ENCODE measurements at places on chromosomes 13 and 19.

DNA sequence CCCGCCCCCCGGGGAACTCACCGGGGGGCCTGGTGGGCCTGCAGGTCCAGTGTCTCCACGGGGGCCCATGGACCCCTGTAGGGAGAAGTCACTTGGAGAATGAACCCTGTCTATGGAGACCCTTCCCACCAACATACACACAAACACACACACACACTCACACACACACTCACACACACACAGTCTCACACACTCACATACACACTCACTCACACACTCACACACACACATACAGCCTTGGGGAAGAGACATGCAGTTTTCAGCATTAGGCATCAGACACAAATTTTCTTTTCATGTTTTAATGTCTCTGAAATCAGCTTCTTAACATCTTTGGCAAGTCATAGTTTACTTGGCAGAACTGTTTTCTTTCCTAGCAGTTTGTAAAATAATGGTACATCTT is 31.0 kb upstream of the OLFM2 start:
- DNase-seq, result no peak

- DNase-seq, result no peak
Observed at GRCh38 chr19:18672044-18672451, 11.4 kb upstream of the CRTC1 start.

DNA sequence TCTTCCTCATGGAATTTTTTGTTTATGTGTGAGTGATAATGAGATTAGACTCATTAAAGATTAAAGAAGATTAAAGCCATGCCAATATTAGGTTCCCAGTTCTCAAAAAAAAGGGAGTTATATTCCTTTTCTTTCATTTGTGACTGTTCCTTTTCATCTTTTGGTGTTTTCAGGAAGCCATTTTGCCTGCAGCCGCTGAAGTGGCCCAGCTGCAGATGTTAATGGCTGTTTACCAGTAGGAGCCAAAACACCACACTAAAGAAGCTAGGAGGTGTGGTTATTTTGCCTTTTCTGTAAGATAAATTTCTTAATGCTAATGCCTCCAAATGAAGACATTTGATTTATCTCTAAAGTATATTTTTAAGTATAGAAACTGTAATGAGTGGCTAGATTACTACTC is 36.3 kb downstream of the ITGBL1 start:
- DNase-seq, result no peak

DNA sequence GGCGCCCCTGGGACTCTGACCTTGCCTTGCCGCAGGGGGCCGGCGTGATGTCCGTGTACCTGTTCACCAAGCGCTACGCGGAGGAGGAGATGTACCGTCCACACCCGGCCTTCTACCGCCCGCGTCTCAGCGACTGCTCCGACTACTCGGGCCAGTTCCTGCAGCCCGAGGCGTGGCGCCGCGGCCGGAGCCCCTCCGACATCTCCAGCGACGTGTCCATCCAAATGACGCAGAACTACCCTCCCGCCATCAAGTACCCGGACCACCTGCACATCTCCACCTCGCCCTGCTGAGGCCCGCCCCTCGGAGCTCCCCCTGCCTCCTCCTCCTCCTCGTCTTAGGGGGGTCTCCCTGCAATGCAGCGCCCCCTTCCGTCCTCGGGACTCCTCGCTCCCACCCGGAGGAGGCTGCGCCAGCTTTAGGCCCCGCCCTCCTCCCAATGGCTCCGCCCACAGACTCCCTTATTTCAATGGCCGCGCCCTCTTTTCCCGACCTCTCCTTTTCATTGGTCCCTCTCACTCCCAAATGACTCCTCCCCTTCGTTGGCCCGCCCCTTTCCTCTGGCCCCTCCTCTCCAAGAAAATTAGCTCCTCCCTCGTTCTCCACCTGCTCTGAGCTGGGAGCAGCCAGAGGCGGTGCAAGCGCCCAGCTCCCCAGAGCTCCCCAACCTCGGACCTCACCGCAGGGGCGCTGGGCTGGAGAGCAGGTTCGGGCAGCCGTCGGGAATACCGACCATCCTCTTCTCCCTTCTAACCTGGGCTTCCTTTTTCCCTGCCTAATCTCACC is 20.5 kb upstream of the CACNG8 start:
- DNase-seq, result no peak

GRCh38 chr13:33487575-33488243 is 202.2 kb upstream of the STARD13 start:
- DNase-seq, result no peak
